Stimulated activated CD4-positive, alpha-beta T cell treated with anti-CD3 and anti-CD28 coated beads, Interleukin-2, amount 100 ng/mL, for 4 hours (primary cell): ENCODE measurements at places on chromosomes 5 and 9.

- DNase-seq, result no peak
Measured at GRCh38 chr5:394671-395155, 48.3 kb upstream of the EXOC3 start.

- DNase-seq, result no peak
Measured at GRCh38 chr5:35477911-35478310, 139.8 kb upstream of the SPEF2 start.

DNA sequence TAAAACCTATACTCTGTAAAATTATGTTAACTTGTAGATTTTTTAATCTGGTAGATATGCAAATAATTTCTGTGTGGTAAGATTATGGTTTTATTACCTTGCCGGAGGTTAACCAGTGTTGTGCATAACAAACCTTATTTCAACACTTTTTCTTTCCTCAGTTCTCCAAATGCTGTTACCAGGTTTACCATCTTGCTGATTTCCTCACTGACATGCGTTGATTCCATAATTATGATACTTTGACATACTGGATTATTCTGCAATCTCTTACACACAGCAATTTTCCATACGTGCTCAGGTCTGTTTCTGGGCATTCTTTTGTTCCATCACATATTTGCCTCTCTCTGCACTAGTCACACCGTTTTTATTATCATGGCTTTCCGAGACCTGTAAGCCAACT, 77.6 kb downstream of the TTC39B start:
- DNase-seq, result no peak

- DNase-seq, result no peak
Measured at GRCh38 chr9:113808391-113809358, 67.4 kb upstream of the ZNF618 start.

GRCh38 chr5:179154991-179155955, 95.1 kb downstream of the ZNF354C start:
- DNase-seq, result no peak

DNA sequence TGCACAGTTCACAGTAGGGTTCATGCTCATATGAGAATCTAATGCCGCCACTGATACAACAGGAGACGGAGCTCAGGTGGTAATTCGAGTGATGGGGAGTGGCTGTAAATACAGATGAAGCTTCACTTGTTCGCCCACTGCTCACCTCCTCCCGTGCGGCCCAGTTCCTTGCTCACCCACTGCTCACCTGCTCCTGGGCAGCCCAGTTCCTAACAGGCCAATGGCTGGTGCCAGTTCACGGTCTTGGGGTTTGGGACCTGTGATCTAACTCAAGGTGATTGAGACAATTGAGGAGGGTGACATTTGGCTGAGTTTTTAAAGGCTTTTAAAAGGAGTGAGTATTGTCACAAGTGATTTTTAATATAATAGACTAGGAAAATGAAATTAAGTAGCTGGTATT, 45.4 kb downstream of the RAD23B start:
- DNase-seq, result no peak

DNA sequence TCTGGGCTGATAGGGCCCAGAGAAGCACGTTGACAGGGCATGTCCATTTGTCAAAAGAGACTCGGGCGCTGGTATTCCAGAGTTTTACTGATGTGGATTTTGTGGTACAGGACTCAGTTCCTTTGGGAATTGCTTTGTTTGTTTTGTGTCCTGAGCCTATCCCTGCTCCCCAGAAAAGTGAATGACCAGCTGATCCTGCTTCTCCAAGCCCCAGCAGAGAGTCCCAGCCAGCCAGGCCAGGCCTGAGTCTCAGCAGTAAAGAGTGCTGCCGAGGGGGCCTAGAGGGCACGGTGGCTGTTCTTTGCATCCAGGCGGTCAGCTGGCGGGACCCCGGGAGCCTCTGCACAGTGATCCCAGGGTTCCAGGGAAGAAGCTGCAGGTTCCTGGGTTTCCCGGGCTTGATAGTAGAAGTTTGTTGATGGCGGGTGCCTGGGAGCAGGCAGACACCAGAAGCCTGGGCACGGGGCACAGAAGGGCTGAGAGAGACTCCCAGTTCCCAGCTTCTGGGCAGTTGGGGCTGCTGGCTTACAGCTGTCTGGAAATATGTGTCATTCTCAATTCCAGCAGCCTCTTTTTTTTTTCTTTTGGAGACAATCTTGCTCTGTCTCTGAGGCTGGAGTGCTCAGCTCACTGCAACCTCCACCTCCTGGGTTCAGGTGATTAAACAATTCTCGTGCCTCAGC, 8.7 kb downstream of the PRDM12 start:
- DNase-seq, result no peak

- DNase-seq, result no peak
Measured at GRCh38 chr9:3367185-3367584, 158.6 kb downstream of the RFX3 start.

DNA sequence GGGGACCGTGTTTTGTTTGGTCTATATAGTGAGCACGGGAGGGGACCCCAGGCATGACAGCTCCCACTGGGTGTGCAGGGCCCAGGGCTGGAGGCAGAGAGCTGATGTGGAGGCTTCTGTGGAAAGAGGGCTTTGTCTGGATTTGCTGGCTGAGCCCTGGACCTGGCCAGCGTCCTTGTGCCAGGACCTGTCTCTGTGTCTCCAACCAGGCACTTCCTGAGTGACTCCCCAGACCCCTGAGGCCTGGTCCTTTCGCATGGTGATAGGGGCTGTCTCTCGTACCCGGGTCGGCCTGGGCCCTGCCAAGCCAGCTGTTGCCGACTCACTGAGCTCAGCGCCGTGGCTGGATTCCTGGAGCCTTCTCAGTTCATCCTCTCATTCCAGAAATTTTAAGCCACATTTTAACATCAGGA, 77.6 kb downstream of the ADAMTS2 start:
- DNase-seq, result no peak

- no peak for DNase-seq
Measured at GRCh38 chr9:79883073-79883645, 311.4 kb downstream of the TLE4 start.

- no peak for DNase-seq
Measured at GRCh38 chr9:125332527-125332926, 70.9 kb downstream of the GAPVD1 start.

DNA sequence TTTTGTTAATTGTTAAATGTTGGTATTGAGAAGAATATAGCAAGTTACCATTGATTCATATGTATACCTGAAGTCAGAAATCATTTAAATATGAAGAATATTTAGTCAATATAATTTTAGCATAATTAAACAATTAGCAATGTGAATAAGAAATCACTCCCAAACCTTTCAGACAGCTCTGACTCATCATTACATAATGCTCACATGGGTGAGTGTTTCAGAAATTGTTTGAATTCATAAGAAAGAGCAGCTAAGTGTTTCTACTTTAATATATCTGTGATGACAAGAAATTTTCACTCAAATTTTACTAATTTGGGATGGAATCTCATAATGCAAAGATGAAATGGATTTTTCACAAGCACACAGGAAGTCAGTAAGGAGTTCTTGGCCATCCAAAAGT, 42.0 kb upstream of the CDC42SE2 start:
- DNase-seq, result no peak

DNA sequence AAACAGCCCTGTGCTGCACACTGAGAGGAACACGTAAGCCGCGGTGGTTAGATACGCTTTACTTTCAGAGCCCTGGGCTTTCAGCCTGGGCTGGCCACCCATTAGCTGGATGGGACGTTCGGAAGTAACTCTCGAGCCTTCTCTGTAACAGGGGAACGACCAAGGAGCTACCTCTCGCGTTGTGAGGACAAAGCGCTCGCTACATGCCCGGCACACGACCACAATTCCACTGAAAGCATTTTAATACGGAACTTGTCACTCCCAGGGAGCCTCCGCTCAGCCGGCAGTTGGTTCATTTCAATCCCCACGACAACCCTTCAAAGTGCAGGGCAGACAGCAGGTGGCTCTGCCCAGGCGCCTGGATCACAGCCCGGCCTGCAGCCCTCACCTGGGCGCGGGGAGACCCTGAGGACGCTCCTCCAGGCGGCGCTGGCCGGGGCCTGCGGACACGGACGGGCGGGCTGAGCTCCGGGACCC, 368 bp downstream of the SURF1 start:
- no peak for DNase-seq

GRCh38 chr5:122183098-122183787, 53.9 kb downstream of the ZNF474 start:
- DNase-seq, result no peak

DNA sequence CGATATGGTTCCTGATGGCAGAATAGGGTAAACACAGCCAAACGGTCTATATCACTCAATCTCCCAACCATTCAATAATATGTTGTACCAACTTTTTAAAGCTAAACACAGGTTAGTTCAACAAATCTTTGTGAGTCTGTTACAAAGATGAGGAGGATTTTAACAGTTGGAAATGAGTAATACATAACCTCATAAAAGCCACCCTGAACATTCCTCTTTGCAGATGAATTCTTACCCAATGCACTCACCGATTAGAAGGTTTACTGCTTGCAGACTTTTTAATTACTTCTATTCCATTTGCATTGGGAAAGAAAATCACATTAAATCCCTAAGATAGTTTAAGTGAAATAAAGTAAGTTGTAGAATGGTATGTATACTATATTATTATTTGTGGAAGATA, 23.3 kb upstream of the TRMT10B start:
- DNase-seq, result no peak

GRCh38 chr5:128631771-128632170, 93.7 kb upstream of the FBN2 start:
- no peak for DNase-seq

DNA sequence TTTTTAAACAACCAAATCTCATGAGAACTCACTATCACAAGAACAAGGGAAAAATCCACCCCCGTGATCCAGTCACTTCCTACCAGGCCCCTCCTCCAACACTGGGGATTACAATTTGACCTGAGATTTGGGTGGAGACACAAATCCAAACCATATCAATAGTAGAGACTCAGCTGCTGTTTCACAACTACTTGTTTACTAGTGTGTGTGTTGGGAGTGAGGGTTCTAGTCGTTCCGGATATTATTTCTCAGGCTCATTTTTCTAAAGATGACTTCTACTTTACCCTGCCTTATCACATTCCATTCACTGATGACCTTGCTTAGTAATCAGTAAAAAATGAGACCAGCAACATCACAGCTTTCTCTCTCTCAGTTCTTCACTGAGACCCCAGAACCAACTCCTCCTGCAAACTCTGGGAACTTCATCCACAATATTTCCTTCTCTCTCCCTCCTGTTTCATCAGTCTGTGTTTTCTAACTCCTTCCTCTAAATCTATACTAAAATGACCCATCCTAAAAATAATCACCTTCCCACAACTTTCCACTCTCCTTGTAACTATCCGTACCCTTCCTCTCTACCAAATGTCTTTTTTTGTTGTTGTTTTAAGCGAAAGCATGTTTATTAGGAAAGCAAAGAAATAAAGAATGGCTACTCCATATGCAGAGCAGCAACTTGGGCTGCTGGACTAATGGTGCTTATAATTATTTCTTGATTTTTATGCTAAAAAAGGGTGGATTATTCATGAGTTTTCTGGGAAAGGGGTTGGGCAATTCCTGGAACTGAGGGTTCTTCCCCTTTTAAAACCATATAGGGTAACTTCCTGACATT, 121.5 kb upstream of the SPRY4 start:
- DNase-seq, result no peak

DNA sequence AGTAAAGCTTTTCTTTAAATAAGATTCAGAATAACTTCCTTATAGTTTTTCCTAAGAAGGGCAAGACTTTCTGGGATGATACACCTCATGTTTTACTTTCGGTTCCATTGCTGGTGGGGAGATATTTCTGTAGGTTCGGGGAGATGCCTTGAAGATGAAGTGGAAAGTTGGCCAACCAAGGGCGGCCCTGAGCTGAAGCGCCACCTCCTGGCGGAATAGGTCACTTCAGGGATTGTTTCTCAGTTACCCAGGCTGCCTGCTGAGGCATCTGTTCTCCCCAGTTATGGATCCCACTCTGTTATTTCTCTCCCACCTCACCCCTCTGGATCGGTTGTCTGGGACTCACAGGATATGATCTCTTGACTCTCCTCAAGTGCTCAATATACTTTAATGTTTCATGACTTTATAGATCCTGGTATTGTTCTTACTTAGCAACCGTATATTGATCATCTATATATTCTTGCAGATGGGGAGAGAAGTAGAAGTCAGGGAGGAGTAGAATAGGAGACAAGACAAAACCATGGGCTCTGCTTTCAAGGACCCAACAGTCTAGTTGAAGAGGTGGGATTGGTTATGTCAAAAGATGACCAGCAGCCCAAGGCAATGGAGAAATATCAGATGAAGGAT, 23.4 kb downstream of the MEGF10 start:
- DNase-seq, result peak; percentile 41

DNA sequence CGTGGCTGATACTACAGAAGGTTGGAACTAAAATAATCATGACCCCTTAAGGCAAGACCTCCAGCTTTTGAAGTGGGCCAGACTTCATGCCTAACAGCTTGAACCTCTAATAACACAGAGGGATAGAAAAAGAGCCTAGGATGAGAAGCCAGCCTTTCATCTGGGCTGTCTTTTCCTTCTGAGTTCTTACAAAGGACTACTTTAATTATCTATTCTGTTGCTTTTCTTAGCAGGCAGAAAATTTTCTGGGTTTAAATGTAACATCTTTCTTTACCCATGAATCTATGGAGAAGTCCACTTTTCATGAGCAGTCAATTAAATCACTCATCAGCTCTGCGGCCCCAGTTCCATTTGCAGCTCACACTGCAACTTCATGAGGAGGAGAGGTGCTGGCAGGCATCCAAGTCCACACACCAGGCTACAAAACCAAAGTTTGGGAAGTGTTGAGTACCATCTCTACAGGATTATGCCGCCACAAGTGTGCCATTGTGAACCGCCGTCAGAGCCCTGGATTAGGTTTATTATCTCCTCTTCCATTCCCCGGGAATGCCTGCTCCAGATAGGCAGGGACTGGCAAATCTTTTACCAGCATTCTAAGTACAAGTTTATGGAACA, 192.0 kb downstream of the TLE4 start:
- no peak for DNase-seq

- no peak for DNase-seq
Measured at GRCh38 chr5:111511831-111512374, 432 bp downstream of the STARD4 start.

GRCh38 chr5:36607114-36607571, 737 bp downstream of the SLC1A3 start:
- DNase-seq, result no peak

DNA sequence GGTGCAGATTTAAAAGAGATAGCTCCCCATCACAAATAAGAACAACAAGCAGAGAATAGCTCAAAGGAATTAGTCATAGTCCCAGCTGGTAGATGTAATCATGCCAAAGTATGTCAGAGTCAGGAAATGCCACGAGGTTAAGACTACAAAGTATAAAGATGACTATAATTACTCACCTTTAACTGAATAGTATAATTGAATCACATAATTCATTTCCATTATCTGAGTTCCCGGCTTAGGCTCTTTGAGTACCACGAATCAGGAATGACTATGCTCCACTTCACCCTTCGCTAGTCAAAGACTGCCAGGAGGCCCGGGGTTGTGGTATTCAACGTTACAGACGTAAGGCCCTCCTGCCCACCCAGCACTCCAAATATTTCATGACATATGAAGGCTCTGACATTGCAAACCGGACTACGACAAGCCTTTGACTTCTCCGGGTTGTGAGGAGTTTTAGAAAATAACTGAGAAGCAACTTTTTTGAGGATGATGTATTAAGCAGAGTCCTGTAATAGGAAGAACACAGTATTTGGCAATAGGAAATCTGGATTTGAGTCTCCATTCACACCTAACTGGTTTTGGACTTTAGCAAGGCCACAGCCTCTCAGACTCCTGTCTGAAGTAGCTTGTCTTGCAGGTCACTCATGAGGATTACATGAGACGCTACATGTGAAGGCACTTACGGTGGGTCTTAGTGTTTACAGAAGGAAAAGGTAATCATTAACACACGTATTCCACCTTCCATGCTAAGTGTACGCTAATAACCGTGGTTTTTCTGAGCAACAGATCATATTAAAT, 64.6 kb downstream of the ENC1 start:
- peak; percentile 3 for DNase-seq
